Upper lobe of right lung (tissue), 1 donor: ENCODE measurements at places on chromosomes 1 and 21. TPM values are rescaled to one million over a fixed set of nuclear protein-coding genes. Genes with fewer than 3 reads are reported as not detected.
A peak's percentile ranks its signal among the peaks of the same experiment; 100 is the strongest.

The DCDC2B gene
- not detected for total RNA-seq

DNA sequence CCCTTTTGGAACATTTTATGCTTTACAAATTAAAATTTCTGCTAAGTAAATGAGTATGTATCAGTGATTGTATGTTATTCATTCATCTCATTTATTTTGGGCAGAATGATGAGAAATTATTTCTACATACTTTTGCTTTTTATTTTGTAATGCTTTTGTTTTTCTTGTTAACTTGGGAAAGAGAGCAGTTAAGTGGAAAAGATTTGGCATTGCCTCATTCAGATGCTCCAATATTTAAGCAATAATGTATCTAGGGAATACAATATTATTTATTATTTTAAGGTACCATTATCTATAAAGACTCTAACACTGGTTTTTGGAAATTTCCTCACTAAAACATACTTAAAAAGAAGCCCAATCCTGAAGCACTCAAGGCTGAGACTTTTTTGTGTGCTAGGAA lies 431.8 kb downstream of the NEGR1 start:
- H3K4me1 ChIP-seq = no peaks in the 10 kb centered on the region
- no peaks in the 10 kb centered on the region for H3K27me3 ChIP-seq
- H3K4me3 ChIP-seq = no peak overlapping the region
- H3K36me3 ChIP-seq = no peaks in the 10 kb centered on the region

DNA sequence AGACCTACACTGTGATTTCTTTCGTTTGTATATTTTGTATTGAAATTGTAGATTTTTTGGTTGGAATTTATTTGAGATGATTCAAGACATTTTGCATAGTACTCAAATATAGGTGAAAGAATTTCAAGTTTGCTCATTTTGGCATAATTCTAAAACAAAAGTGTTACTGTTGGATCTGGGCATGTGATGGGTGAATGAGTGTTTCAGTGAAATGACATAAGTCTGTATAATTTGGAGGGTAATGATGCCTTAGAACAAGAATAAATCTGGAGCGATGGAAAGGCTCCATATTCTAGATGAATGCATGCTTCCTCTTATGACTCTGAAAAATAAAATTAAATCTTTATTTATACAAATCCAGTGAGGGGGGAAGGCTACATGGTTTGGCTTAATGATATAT lies 41.0 kb downstream of the NFIA start:
- peaks cover 27% of the 10 kb centered on the region for H3K4me1 ChIP-seq
- DNase-seq = no peak
- H3K27ac ChIP-seq = no peak overlapping the region
- no peaks in the 10 kb centered on the region for H3K36me3 ChIP-seq
- no peaks in the 10 kb centered on the region for H3K27me3 ChIP-seq
- no peak overlapping the region for H3K4me3 ChIP-seq

- H3K36me3 ChIP-seq = no peaks in the 10 kb centered on the region
- peak overlapping the region; percentile 74 for H3K4me3 ChIP-seq
- no peak for DNase-seq
- H3K27ac ChIP-seq = no peak overlapping the region
- no peaks in the 10 kb centered on the region for H3K27me3 ChIP-seq
Observed at GRCh38 chr1:68495968-68496679, 758 bp downstream of the DEPDC1 start.

GRCh38 chr21:41152147-41152546 lies 15.8 kb upstream of the BACE2 start:
- no peak overlapping the region for H3K4me3 ChIP-seq
- H3K36me3 ChIP-seq = no peaks in the 10 kb centered on the region
- H3K27ac ChIP-seq = no peak overlapping the region
- DNase-seq = no peak
- H3K4me1 ChIP-seq = no peaks in the 10 kb centered on the region

DNA sequence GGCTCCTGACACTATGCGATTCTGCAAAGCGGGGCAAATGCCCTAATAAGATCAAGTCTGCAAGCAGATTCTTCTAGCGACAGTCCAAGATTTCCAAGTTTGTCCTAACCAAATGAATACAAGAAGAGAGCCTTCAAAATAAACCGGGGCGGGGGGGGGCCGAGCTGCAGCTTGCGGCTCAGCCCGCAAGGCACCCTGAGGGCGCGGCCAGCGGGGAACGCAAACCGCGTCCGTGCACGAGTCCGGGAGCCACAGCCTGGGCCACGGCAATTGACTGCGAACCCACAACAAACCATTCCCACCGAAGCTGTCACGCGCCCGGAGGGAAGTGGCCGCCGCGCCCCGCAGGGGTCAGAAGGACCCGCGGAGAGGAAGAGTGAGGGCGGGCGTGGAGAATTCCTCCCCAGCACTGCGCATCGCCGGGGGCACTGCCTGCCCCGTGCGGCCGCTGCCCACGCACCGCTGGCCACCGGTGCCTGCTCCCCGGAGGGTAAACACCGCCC lies 687 bp downstream of the TGFBR3 start:
- H3K4me3 ChIP-seq = peak overlapping the region; percentile 79
- DNase-seq = no peak
- H3K36me3 ChIP-seq = no peaks in the 10 kb centered on the region
- peaks cover 6% of the 10 kb centered on the region for H3K4me1 ChIP-seq

GRCh38 chr1:89723863-89724262 lies 90.9 kb downstream of the LRRC8C start:
- H3K36me3 ChIP-seq = no peaks in the 10 kb centered on the region
- H3K4me3 ChIP-seq = no peak overlapping the region
- no peak overlapping the region for H3K27ac ChIP-seq
- no peaks in the 10 kb centered on the region for H3K27me3 ChIP-seq
- H3K4me1 ChIP-seq = peaks cover 28% of the 10 kb centered on the region
- no peak for DNase-seq

GRCh38 chr21:39386194-39386593 lies 37.3 kb upstream of the HMGN1 start:
- H3K27me3 ChIP-seq = no peaks in the 10 kb centered on the region
- peaks cover 26% of the 10 kb centered on the region for H3K4me1 ChIP-seq
- H3K27ac ChIP-seq = peak overlapping the region; percentile 28
- H3K4me3 ChIP-seq = peak overlapping the region; percentile 46
- peak; percentile 73 for DNase-seq

DNA sequence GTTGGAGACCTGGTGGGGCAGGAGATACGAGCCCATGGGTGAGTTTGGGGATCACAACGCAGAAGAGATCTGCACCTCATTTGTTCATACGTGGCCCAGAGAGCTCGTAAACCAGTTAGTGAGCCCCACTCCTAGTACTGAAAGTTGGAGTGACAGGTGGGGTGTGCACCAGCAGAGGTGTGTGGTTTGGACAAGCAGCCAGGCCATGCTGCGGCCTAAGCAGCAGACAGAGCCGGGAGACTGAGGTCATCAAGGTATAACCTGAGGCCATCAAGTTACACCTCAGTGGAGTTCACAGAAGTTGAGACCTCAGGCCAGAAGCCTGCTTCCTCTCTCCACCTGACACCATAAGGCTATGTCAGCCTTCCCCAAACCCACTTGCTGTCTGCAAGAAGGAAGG lies 27.6 kb downstream of the KCNJ6 start:
- no peak overlapping the region for H3K27ac ChIP-seq
- no peaks in the 10 kb centered on the region for H3K36me3 ChIP-seq
- no peak overlapping the region for H3K4me3 ChIP-seq
- no peaks in the 10 kb centered on the region for H3K4me1 ChIP-seq

- H3K4me1 ChIP-seq = no peaks in the 10 kb centered on the region
- peak overlapping the region; percentile 3 for H3K27ac ChIP-seq
- H3K27me3 ChIP-seq = no peaks in the 10 kb centered on the region
- no peak overlapping the region for H3K4me3 ChIP-seq
Observed at GRCh38 chr21:46550116-46550941, 54.6 kb downstream of the S100B start.

DNA sequence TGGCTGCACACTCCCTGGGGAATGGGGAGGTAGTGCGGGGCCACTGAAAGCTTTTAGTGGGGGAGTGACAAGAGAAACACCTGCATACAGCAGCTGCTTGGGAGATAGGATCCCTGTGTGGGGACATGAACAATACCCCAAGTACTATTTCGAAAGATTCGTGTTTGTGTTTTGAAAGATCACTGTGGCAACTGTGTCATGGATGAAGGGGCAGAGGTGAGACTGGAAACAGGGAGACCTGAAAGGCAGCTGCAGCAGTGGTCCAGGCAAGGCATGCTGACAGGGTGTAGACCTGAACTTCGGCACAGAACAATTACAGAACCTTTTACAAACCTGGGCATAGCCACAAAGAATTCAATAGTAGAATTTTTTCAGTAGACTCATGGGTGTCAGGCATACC lies 32.9 kb downstream of the TENT5C start:
- no peak for DNase-seq
- H3K4me3 ChIP-seq = no peak overlapping the region
- H3K27me3 ChIP-seq = no peaks in the 10 kb centered on the region
- no peaks in the 10 kb centered on the region for H3K4me1 ChIP-seq

DNA sequence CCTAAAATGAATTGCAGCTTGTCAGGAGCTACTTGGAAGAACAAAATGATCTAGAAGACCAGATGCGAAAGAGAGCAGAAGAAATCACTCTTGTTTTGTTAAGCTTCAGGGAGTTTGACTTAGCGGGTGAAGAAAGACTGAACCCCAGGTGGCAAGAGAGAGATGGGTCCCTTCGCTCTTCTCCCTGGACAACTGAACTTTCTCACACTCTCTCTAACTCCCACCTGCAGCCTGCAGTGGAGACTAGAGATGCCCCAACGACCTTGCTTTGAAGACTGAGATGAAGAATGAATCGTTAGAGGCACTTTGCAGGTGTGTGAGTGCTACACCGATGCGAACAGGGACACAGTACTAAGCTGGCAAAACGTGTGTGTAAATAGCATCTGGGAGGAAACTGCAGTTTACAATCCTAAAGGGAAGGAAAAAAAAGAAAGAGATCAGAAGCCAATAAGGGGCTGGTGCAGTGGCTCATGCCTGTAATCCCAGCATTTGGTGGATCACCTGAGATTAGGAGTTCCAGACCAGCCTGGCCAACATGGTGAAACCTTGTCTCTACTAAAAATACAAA lies 64.5 kb upstream of the LYST start:
- no peak overlapping the region for H3K4me3 ChIP-seq
- no peak for DNase-seq
- H3K27me3 ChIP-seq = no peaks in the 10 kb centered on the region
- H3K4me1 ChIP-seq = peaks cover 25% of the 10 kb centered on the region

GRCh38 chr1:233300326-233300725 lies 4.8 kb upstream of the PCNX2 start:
- H3K36me3 ChIP-seq = no peaks in the 10 kb centered on the region
- no peak overlapping the region for H3K4me3 ChIP-seq
- H3K4me1 ChIP-seq = no peaks in the 10 kb centered on the region
- no peak overlapping the region for H3K27ac ChIP-seq

- no peaks in the 10 kb centered on the region for H3K4me1 ChIP-seq
- no peak overlapping the region for H3K27ac ChIP-seq
- no peak for DNase-seq
- no peaks in the 10 kb centered on the region for H3K27me3 ChIP-seq
- H3K36me3 ChIP-seq = no peaks in the 10 kb centered on the region
- no peak overlapping the region for H3K4me3 ChIP-seq
Observed at GRCh38 chr1:163436140-163436812, 114.5 kb downstream of the NUF2 start.

The TSPEAR gene
- total RNA-seq = 0.23 TPM

The PRRX1 gene
- total RNA-seq = 25.9 TPM

DNA sequence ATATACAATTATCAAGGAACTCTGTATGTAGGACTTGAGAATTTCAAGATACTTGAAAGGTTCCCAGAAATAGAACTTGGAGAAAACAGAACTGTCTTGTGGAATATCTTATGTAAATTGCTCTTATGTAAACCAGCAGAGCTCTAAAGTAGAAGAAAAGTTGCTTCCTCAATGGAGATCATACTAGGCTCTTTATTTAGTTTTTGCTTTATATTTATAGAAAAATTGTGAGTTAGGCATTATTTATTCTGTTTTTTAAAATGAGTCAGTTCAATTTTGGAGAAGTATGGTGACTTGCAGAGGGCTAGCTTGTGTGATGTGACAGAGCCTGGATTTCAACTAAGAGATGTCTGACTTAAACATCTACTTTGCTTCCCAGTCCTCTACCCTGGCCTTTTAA lies 40.4 kb downstream of the ATP6V1G3 start:
- DNase-seq = no peak
- no peaks in the 10 kb centered on the region for H3K27me3 ChIP-seq
- H3K27ac ChIP-seq = no peak overlapping the region
- no peaks in the 10 kb centered on the region for H3K4me1 ChIP-seq
- no peaks in the 10 kb centered on the region for H3K36me3 ChIP-seq

DNA sequence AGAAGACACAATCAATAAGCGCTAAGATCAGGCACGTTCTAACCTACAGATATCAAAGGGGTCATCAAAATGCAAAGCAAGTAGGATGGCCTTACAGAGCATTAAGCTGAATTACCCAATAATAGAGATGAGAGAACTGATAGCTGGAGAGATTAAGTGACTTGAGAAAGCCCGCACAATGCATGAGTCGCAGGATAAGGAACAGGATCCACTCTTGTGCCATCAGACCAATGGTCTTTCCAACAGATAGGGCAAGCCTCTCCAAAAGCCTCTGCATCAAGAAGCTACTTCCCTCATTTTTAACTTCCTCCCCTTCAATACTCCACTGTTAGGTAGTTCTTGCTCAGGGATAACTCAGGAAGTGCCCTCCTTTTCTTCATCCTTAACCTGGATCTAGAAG lies 2.6 kb downstream of the CHML start:
- peak overlapping the region; percentile 82 for H3K4me3 ChIP-seq
- peaks cover 16% of the 10 kb centered on the region for H3K4me1 ChIP-seq

DNA sequence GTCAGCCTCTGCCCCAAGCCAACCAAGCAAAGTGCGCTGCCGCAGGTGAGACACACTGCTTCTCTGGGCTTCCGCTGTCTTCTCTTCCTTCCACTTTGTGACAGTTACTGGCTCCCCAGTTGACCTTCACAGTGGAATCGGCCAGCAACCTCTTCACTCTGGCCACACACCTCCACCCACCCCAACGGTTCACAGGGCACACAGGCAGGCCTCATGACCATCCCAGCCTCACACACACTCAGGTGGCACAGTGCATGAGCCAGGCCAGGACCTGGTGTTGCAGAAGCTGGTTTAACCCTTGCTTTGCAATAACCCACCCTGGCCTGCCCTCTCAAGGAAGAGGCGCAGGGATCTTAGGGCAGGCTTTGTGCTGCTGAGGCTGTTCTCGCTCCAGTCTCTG lies 69.2 kb downstream of the SSBP3 start:
- no peaks in the 10 kb centered on the region for H3K36me3 ChIP-seq
- no peak overlapping the region for H3K27ac ChIP-seq
- no peaks in the 10 kb centered on the region for H3K27me3 ChIP-seq

- peak; percentile 86 for DNase-seq
- H3K36me3 ChIP-seq = no peaks in the 10 kb centered on the region
- H3K27ac ChIP-seq = peak overlapping the region; percentile 78
- no peak overlapping the region for H3K4me3 ChIP-seq
- no peaks in the 10 kb centered on the region for H3K27me3 ChIP-seq
- H3K4me1 ChIP-seq = peaks cover 28% of the 10 kb centered on the region
Observed at GRCh38 chr1:160665330-160666078, 18.7 kb upstream of the SLAMF1 start.

GRCh38 chr1:8473121-8473875 lies 155.4 kb downstream of the SLC45A1 start:
- DNase-seq = no peak
- no peaks in the 10 kb centered on the region for H3K36me3 ChIP-seq
- peaks cover 23% of the 10 kb centered on the region for H3K4me1 ChIP-seq
- H3K27ac ChIP-seq = no peak overlapping the region
- no peak overlapping the region for H3K4me3 ChIP-seq

GRCh38 chr21:41667136-41667535 lies 99.7 kb downstream of the RIPK4 start:
- H3K4me1 ChIP-seq = peaks cover 7% of the 10 kb centered on the region
- no peak overlapping the region for H3K27ac ChIP-seq
- DNase-seq = peak; percentile 48
- no peak overlapping the region for H3K4me3 ChIP-seq
